Kidney (tissue), 22 donors: ENCODE measurements at places on chromosomes 16 and 17.

DNA sequence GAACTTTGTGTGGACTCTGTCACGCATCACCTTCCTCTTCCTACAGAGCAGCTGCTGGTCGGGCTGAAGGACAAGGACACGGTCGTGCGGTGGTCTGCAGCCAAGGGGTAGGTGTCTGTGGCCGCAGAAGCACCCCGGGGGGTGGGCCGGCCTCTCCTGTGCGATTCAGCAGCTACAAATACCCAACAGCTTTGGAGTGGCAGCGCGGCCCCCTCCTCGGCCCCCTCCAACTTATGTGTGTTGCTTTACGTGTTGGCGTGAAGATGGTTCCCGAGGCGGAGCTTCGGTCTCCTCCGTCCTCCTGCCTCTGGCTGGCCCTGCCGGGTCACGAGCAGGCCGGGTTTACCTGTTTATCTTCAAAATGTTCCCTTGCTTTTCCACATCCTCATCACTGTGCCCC lies 32.3 kb downstream of the ZNF750 start:
- no peak for DNase-seq

GRCh38 chr17:33954597-33954996 lies 300.5 kb upstream of the CCL2 start:
- DNase-seq = no peak

DNA sequence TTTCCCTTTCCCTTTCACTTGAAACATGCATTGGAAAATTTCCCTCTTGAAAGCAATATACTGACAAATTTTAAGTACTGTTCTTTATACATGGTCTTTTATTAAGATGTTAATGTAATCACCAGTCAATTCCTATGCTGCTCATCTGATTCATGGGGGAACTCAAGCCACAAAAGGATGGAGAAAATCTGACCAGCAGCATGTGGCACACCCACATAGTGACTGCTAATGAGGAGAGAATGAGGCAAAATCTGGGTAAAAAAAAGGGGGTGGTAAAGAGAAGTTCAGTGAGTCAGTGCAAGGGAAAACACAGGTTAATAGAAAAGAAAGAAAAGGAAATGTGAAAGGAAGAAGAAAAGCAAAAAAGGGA lies 11.3 kb downstream of the RFFL start:
- DNase-seq = no peak

DNA sequence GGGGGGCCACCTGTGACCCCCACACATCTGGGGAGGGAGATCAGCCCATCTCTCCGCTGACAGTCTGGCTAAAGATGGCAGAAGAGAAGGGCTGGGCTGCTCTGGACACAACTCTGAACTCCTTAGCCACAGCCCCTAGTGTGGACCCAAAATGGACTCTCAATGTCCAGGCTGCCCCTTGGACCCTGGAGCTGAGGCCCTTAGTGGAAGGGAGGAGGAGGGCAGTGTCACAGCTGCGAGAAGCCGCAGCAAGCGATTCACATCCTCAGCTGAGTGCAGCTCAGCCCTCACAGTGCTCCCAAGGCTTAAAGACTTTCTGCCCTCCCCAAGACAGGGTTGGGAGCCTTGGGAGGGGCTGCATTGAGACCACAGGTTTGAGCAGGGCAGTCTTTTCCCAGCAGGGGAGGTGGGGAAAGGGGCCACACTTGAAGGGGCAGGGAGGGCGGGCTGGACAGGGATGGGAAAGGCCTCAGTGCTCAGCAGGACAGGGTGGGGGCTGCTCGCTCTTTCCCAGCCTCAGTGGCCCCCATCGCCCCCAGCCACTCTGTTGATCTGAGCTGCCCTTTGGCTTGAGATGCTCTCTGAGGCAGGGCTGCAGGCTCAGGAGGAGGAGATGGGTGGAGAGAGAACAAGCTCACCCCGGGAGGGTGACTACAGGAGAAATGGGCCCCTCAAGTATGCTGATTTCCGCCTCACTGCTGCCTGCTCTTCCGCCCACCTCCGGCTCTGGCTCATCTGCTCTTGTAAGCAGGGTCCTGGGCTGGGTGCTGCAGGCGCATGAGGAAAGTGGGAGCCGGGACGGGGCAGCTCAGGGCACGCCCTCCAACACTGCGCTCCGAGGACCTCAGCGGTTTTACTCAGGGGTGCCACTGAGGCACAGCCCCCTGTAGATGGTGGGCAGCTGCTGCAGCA lies 50.9 kb upstream of the MTSS2 start:
- no peak for DNase-seq

DNA sequence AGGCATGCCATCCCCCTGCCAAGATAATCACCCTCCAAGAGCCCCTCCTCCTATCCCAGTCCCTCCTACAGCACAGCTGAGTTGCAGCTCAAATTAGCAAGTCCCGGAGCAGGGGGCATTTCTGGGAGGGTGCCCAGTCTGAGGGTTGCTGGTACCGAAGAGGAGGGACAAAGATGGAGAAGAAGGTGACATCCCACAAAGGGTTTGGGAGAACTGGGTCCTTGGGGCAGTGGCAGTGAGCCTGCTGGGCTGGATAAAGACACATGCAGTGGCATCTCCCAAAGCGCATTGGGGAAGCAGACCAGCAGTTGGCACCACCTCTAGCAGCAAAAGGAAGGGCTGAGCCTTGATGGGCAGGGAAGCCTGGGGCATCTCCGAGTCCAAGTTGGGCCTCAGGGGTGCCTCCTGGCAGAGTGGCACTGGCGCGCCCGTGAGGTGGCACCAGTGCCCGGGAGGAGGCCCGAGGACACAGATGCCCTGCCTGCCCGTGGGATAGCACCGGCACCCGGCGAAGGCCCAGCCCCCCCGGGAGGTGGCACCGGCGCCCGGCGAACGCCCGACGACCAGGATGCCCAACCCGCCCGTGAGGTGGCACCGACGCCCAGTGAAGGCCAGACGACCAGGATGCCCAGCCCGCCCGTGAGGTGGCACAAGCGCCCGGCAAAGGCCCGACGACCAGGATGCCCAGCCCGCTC lies 622 bp downstream of the TOM1L2 start:
- no peak for DNase-seq

DNA sequence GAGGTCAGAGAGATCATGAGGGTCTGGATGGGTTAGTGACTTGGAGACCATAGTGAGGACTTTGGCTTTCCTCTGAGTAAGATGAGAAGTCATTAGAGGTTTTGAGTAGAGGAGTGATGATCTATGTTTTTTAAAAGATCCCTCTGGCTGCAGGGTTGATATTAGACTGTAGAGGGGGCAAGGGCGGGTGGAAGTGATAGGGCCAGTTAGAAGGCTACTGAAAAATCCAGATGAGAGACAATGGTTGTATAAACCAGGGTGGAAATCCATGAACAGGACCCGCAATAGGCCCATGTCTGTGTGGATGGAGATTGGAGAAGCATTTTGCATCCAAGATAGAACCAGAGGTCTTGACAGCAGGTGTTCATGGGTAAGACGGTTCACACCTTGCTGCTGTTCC lies 9.8 kb downstream of the ITGAL start:
- no peak for DNase-seq

DNA sequence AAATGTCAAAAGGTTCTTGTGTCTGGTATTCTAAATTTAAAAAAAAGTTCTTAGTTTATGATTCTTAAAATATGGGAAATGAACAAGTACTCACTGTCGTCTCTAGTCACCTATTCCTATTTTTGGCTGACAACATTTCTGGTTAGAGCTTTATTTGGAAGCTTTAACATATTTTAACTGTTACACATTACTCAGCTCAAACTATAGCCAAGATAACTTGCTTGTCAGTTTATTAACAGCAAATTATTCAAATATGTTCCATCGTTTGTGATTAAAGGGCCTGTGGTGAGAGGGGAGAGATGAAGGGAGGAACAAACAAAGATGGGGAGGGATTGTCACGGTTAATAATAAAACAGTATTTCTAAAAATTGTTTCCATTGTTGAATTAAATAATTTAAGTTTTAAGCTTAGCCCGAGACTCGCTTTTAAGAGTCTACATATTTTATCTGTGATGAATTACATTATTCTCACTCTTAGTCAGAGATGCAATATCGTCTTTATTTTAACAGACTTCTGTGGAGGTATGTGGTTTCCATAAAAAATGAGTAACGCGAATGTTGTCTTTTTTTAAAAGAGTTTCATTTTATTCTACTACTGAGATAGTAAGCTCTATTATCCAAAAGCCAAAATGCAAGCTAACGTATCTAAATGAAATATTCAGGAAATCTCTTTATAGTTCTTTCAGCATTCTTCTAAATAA lies 321.9 kb upstream of the PMFBP1 start:
- DNase-seq = no peak

DNA sequence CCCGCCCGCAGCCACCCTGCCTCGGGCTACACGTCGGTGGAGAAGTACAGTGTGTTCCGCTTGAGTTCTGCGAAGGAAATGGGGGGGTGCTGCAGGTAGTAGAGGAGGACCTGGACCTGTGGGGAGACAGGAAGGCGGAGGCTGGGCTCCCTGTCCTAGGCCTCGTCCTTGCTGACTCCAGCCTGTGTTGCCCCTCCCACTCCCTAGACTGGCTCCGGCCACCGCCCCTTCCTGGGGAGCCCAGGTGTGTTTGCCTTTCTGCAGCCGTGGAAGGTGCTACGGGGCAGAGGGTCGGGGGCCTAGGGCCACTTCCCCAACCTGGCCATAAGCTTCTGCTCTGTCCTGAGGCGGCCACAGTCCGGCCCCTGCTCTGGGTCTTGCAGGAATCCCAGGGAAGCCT lies 9.1 kb downstream of the TIMM22 start:
- DNase-seq = no peak

DNA sequence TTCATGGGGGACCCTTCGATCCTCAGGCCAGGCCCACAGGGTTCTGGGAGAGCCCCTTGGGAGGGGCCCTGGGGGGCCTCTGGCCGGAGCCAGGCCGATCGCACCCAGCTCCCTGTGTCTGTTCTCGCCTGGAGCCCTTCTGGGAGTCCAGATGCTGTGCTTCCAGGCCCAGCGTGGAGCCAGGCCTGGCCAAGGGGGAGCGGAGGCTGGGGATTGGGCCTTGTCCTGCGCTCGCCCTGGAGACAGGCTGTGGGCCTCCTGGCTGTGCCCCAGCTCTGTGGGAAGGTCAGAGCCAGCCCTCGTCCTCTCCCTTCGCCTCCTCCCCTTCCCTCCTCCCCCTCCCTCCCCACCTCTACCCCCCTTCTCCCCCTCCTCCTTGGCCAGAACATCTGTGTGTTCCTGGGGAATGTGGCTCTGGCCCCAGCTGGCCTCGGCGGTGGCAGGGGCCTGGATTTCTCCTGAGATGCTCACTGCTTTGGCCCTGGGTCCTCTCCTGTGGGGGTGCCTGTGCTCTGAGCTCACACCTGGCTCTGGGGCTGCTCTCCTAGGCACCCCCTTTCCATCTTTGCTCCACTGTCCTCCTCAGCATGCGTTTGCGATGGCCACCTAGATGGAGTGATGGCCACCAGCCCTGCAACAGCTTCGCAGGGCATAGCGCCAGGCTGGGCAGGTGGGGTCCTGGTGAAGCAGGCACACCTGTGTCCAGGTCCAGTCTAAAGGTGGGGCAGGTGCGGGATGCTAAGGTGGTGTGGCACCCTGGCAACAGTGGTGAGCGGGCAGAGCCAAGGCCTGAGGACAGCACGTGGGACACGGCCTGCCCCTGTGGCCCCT lies 90.6 kb upstream of the CIBAR2 start:
- DNase-seq = peak; percentile 75

GRCh38 chr16:4911970-4912386 lies 25.0 kb downstream of the PPL start:
- no peak for DNase-seq

DNA sequence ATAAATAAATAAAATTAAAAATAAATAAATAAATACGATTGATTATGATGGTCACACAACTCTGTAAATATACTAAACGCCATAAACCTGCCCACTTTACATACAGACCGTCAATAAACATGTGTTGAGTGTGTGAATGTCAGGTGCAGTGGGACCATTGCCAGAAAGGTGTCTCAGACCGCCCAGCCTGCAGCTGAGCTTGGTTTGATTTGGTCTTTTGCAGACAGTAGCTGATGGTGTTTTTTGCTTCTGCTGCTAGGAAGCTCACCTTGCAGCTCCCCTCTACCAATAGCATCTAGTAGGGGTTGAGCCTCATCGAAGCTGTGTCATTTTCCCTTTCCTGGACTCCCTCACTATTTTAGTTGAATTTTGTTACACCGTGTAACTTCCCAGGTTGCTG lies 23.5 kb downstream of the UBALD1 start:
- DNase-seq = no peak

- DNase-seq = no peak
Observed at GRCh38 chr17:40371261-40371929, 6.9 kb upstream of the GJD3 start.

DNA sequence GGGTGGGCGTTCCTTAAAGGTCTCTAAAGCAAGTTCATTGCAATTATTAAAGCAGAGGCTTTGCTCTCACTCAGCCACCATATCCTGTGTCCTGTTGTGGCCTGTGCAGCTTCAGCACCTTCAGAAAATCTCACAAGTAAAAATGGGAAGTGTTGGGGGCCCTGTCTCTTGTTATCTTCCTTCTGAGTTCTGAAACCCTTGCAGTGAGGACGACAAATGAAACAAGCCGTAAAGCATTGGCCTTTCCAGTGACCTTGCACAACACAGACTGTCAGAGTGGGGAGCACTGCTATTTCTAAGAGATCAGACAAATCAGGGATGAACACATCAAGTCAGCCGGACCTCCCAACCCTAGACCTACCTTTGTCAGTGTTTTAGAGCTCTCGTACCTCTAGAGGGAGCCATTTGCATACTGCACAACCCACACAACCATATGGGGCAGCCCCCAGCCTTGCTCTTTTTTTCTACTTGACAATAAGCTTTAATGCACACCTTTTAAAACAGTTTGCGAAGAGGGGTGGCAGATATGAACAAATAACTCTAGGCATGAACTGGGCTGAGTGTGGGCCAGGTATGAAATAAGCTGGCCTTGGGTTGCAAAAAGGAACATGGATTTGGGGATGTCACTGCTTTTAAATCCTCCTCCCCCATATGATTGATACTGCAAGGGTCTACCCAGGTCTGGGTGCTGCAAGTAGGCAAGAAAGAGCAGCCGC lies 89.8 kb downstream of the KATNIP start:
- DNase-seq = no peak

GRCh38 chr17:18932360-18933055 lies 19.5 kb upstream of the SLC5A10 start:
- DNase-seq = no peak

- no peak for DNase-seq
Observed at GRCh38 chr16:22675745-22676540, 138.0 kb upstream of the HS3ST2 start.

- no peak for DNase-seq
Observed at GRCh38 chr17:10499950-10500349, 18.4 kb downstream of the MYH1 start.

DNA sequence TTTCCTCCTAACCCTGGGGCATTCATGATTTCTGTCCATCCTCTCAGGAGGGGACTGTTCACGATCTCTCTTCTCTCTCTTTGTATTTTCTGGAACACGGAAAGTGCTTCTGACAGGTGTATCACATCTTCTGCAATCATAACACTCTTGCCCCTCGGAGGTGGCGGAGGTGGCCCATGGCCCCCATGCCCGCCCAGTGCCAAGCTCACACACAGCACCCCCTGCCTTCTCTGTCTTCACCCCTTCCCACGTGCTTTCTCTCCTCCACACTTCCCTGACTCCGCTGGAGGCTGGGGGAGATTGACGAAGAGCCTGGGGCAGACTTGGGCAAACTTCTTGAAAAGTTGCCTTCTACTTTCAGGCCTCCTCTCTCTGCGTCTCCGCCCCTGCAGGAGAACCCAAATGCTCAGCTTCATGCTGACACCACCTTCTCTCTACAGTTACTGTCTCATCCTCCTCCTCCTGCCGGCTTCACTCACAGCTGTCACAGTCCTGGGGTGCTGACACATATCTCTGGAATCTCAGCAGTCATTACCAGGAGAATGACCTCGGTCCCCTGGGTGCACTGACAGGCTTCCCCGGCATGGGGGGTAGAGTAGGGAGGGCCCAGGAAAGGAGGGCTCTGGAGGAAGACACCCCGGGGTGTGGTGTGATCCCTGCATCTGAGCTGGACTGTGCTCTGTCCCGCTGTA lies 127.1 kb downstream of the ENGASE start:
- DNase-seq = no peak
